ENCODE measurements at places on chromosomes 5 and 9.

- DNase-seq, result no peak
These were observed 55.5 kb downstream of the APC start for GRCh38 chr5:112793201-112793600.

DNA sequence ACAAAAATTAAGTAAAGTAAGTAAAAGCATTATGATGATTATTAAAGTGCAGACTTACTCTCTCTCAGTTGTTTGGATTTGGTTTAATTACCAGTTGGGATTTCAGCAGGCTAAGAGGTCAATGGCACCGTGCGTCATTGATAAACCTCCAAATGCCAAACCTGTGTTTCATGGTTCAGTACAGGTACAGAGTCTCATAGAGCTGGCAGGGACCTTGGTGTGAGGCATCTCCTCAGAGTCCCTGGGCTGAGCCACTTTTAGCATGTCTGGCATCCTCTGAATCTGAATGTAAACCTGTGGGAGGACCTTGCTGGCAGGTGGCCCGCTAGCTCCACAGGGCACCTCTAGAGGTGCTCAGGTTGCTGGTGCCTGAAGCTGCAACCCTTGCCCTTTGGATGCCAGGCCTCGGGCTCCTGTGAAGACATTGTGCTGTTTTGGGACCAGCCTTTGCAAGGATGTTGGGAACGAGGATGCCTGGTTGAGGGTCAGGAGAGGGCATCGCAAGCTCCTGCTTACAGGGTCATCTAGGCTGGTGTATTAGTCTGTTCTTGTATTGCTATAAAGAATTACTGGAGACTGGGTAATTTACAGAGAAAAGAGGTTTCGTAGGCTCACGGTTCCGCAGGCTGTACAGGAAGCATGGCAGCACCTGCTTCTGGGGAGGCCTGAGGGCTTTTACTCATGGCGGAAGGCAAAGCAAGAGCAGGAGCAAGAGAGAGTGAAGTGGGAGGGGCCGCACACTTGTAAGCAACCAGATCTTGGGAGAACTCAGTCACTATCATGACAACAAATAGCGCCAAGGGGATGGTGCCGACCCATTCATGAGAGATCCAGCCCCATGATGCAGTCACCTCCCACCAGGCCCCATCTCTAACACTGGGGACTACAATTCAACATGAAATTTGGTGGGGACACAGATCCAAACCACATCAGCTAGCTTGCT is 14.9 kb upstream of the STC2 start:
- no peak for DNase-seq

DNA sequence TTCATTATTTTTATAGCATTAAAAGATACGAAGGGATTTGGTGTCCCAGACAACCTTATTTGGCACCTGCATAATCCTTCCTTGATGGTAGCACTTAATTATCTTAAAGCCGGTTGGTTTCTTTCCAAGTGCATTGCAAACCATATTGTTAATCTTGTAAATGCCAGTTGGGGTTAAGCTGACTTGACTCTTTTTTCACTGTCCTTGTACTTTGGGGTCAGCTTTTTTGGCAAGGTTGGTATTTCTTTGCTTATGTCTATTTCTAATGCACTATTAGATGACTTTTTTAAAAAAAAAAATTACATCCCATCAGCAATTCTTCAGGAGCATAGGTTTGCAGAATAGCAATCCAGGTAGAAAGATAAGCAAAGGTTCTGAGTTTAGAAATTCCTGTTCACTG is 466.8 kb upstream of the TLE4 start:
- no peak for DNase-seq

DNA sequence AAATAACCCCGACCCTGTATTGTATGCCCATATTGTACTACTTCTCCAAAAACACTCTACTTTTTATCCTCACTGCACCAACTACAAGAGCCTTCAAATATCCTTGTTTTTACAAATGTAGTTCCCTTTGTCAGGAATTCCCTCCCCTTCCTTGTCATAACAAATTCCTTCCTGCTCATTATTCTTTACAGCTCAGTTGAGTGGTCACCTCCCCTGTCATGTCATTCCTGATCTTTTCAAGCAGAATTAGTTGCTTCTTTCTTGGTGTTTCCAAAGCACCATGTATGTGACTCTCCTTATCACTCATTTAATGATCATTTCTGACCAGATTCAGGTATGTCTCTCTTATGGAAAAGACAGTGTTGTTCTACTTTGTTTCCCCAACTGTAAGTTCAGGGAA is 194.2 kb upstream of the SMC2 start:
- no peak for DNase-seq

DNA sequence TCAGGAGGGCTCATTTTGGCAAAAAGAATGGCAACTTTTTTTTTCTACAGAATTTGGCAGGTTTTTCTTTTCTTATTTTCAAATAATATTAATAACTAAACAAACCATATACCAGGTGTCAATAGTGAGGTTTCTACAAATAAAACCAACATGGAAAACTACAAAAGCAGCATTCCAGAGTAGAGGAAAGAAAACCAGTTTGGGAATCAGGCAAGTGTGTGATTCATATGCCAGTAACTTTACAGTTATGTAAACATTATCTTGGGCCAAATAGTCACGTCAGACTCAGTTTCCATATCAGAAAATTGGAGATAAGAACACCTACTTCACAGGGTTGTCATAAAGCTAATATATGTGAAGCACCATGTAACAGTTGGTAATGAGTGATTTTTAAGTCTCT is 51.7 kb downstream of the FBXW11 start:
- no peak for DNase-seq
